ENCODE measurements at places on chromosomes 12 and 14.

- no peak for DNase-seq
Measured at GRCh38 chr12:88383405-88383804, 196.9 kb downstream of the KITLG start.

DNA sequence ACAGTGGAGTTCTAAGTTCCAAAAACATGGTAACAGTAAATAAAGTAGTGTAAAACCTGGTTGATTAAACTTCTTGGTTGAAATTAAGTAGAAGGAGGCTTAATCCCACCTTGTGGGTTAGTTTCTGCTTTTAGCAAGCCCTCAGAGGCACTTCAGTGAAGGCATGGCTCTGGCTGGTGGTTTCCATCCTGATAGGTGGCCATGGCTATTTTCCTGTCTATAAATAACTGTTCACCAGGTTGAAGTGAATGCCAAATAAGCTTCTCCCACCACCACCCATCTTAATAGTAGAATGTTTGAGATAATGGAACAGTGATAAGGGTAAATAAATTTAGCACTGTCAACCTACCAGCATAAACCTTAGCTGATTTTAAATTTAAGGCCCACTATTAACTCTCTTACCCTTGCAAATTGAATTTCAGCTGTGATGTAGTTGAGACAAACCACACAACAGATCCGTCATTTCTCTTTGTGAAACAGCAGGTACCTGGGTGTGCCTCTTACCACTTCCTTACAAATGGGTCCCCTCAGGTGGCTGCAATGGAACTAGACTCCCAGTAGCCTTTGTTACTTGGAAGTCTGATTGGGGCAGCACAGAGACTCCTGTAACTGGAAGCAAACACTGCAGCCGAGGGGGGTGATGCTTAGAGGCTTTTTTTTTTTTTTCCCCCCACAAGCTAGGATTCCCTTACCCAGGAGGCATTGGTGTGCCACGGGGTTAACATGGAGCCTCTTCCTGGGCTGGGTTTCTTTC, 41.4 kb downstream of the DAAM1 start:
- DNase-seq: no peak

- no peak for DNase-seq
Measured at GRCh38 chr14:21399311-21399870, 15.6 kb upstream of the SUPT16H start.

DNA sequence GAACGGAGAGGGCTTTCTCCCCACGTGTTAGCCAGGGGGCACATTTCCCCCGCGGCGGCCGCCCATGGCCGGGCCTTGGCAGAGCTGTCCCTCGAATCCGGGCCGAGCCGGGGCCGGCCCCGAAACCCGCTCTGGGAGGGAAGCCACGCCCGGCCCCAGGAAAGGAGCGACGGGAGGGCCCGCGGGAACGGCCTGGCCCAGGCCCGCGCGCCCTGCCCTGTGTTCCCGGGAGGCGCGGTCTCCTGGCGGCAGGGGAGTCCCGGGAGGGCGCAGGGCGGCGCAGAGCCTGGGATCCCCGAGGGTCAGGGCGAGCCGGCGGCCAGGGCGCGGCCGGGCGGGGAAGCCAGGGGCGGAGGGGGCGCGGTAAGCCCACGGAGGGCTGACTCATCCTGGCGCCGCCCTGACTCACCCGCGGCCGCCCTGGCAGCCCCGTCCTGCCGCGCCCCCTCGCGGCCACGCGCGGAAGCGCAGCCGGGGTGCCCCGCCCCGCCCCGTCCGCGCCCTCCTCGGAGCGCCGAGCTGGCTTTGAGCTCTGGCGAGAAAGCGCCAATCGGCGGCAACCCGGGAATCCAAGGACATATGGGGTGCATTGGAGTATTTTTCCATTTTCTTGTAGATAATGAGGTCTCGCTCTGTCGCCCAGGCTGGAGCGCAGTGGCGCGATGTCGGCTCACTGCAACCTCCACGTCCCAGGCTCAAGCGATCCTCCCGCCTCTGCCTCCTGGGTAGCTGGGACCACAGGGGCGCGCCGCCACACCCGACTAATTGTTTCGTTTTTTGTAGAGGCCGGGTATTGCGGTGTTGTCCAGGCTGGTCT, 31.8 kb upstream of the PLEKHG6 start:
- peak; percentile 48 for DNase-seq

DNA sequence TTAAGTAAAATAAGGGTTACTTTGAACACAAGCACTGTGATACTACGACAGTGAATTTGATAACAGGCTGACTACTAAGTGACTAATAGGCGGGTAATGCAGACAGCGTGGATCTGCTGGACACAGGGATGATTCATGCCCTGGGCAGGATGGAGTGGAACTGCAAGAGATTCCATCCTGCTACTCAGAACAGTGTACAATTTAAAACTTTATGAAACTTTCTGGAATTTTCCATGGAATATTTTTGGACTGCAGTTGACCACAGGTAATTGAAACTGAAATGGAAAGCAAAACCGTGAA, 46.0 kb downstream of the YEATS4 start:
- DNase-seq: no peak

Measured in AML-193 (cell line).